ENCODE measurements at places on chromosomes 1 and 21.

DNA sequence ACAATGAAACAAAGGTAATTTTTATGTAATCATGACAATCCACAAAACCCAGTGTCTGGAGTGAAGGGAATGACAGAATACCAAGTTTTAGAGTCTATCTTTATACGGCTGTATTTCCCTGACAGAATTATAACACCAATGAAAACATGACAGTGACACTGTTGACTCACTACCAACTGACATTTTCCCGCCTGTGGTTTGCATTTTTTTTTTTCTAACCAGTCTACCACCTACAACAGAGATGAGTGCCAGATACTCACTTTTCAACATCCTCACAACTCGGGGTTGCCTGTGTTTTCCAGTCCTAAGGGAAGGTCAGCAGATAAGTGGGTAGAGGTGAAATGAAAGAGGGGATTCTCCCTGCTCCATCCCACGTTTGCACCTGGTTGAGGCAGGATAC lies 118.9 kb downstream of the KCNJ6 start:
- no peak for DNase-seq

GRCh38 chr1:115433483-115433882 lies 95.4 kb upstream of the NGF start:
- DNase-seq = no peak

GRCh38 chr1:35577071-35577998 lies 4.2 kb downstream of the TFAP2E start:
- DNase-seq = peak; percentile 31

DNA sequence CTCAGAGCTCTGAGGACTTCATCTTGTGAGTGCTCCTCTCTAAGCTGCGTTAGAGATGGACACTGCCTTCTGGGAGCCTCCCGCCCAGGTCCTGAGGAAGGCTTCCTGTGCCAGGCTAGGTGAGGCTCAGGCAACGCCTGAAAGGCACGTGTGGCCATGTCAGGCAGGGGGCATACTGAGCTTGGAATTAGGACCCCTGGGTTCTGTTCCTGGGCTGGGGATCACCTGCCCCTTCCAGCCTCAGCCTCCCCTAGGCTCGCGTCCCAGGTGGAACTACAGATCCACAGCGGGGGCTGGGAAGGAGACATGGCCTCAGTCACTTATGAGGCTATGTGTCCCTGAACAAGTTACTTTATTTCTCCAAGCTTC lies 10.0 kb upstream of the ASCL5 start:
- DNase-seq = no peak

DNA sequence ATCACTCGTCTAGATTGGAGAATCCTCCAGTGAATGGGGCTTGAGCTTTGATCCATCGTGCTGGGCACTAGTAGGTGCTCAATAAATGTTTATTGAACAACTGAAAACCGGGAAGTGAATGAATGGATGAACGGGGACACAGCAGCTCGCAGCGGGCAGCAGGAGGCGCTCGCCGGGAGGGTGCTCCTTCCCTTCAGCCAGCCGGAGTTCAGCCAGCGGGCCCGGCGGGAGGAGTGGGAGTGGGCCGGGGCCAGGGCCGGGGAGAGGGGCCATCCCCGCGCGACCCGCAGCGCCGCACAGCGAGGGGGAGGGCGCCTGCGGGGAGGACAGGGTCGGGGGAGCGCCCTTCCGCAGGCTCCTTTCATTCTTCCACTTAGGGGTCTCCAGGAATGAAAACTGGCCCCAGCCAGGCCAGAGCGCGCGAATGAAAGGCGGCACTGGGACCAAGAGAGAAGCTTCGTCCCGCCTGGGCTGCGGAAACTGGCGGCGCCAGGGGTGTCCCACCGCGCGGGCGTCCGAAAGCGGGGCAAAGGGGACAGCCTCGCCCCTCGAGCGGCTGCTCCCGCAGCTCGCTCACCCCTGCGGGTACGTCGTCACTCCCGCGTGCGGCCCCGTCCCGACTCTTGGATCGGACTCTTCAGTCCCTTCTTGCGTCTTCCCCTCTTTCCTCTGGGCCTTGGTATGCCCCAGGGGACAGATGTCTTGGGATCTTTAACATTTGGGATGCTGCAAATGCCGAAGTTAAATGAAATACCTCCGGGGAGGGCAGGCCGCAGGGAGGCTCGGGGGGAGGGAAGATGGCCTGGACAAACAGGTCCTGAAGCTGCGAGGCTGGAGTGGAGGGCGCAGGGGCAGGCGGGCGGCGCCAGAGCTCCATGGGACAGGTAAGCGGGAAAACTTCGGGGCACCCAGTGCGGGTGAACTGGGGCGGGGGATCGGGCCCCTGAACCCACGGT lies 3.6 kb upstream of the INAVA start:
- no peak for DNase-seq

GRCh38 chr1:221715321-221716169 lies 26.3 kb downstream of the DUSP10 start:
- DNase-seq = no peak

DNA sequence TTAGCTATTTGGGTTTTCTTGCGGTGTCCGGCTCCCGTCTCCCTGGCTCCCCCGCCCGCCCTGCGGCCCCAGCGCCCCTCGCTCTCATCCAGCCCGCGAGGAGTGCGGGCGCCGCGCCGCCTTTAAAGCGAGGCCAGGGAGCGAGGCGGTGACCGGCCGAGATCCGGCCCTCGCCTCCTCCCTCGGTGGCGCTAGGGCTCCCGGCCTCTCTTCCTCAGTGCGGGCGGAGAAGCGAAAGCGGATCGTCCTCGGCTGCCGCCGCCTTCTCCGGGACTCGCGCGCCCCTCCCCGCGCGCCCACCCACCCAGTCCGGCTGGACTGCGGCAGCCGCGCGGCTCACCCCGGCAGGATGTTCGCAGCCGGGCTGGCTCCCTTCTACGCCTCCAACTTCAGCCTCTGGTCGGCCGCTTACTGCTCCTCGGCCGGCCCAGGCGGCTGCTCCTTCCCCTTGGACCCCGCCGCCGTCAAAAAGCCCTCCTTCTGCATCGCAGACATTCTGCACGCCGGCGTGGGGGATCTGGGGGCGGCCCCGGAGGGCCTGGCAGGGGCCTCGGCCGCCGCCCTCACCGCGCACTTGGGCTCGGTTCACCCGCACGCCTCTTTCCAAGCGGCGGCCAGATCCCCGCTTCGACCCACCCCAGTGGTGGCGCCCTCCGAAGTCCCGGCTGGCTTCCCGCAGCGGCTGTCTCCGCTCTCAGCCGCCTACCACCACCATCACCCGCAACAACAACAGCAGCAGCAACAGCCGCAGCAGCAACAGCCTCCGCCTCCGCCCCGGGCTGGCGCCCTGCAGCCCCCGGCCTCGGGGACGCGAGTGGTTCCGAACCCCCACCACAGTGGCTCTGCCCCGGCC lies 492 bp downstream of the HLX start:
- DNase-seq = no peak

DNA sequence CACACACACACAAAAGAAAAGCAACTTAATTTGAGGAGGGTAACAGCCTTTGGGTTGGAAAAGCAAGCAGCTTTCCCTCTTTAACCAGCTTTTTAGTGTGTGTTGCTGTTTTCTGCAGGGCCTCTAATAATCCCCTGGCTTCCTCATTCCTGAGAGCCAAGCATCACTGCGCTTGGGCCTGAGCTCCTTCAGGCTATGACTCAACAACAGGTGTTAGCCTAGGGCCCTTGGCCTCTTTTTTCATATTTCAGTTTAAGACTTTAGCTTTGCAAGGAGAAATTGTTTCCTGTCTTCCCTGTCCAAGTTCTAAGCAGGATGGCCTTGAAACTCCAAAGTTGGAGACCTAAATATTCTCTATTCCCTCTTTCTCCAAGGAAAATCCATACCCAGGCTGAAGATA lies 26.2 kb upstream of the SNX27 start:
- DNase-seq = no peak

- DNase-seq = no peak
These were observed 4.2 kb upstream of the NENF start for GRCh38 chr1:212428496-212428895.
